ENCODE measurements at places on chromosomes 3 and 15.

- no peak for DNase-seq
These were observed 35.8 kb upstream of the UMPS start for GRCh38 chr3:124694486-124694885.

DNA sequence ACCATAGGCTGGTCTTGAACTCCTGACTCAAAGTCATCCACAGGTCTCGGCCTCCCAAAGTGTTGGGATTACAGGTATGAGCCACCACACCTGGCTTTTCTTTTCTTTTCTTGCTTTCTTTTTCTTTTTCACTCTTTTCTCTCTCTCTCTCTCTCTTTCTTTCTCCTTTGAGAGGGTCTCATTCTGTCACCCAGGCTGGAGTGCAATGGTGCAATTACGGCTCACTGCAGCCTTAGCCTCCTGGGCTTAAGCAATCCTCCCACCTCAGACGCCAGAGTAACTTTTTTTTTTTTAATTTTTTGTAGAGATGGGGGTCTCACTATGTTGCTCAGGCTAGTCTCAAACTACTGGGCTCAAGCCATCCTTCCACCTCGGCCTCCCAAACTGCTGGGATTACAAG is 133.1 kb upstream of the UBE2E1 start:
- no peak for DNase-seq

DNA sequence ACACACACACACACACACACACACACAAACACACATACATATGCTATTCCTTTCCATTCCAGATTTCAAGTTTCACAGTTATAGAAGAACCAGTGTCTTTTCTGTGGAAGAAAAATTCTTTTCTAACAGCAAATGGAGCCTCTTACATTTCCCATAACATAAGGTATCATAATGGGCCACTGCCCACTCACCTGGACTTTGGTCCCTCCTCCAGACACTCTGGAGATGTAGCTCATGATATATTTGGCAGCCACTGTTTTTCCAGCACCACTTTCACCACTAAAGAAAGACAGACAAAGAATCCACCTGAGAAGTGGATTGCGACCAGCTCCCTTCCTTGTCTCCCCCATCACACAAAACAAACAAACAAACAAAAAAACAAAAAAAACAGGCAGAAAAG is 29.8 kb downstream of the LDHAL6B start:
- DNase-seq = no peak

DNA sequence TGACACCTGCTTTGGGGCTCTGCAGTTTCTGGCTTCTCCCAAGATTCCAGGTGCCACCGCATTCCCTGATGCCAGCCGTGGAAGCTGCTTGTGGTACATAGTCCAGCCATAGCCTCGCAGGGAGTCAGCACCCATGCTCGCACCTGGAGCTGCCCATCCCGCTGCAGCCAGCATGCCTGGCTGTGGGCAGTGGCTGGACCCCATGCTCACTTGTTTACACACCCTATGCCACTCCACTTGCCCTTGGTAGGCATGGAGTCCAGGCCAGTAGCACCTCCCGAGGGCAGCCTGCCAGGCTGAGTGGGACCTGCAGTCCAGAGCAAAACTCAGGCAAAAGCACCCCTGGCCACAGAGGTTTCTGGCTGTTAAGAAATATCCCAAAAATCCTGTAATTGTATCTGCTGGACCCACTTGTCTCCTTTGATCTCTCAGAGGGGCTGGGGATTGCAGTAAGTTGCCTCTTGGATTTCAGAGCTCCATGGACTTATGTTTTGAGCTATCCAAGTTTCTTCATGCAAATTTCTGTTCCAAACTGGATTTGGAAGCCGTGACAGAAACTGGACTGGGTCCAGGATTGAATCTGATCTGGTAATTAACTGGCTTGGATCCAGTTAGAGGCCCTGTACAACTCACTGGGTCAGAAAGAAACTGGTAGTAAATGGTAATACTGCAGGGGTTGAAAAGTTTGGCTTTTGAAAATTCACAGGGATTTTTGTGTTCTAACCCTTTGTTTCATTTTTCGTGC is 149.3 kb downstream of the FMN1 start:
- DNase-seq = no peak

DNA sequence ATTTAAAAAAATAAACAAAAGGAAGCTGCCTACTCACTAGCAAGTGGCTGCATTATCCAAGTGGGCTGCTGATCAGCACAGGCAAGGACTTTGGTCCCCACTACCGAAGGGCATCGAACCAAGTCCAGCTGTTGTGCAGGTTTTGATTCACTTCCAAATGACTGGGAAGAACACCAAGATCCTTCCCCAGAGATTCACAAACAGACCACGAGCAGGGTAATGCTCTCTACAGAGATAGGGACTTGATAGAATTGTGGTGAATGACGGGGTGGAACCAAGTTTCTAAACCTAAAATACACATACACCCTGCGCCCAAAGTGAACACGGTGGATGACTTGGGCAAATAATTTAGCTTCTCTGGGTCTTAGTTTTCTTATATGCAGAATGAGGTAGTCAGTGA is 203.7 kb upstream of the ICE2 start:
- no peak for DNase-seq

- no peak for DNase-seq
These were observed 56.7 kb downstream of the PAK2 start for GRCh38 chr3:196796317-196796716.

DNA sequence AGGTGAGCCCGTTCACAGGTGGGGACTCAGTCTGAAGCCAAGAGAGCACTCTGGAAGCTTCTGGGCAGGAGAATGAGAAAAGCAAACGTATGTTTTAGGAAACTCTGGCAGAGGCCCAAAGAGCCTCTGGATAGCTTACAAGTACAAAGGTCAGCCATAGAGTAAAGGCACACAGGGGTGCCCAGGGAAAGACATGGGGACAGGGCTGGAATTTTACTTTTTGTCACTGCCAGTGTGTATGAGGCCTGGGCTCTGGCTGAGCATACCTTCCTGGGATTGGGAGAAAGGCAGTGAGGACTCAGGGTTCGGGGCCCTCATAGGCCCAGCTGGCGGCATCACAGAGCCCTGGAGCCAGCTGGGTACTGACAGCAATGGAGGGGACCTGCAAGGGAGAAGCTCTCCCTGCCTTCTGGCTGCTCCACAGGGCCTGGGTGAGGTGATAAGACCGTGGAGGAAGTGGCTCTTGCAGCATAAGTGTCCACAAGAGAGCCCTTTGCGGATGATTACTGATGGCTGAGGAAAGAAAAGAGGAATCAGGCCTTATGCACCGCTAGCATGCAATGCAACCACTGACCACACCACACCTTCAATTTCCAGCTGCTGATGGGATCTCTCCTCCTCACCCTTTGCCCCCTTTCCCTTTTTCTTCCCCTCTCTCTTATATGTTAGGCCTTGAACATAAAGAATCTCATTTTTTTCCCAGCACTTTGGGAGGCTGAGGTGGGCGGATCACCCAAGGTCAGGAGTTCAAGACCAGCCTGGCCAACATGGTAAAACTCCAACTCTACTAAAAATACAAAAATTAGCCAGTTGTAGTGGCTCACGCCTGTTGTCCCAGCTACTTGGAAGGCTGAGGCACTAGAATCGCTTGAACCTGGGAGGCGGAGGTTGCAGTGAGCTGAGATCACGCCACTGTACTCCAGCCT is 25.1 kb upstream of the BCL2L10 start:
- DNase-seq = no peak

GRCh38 chr3:138114988-138115971 is at the start of gene DZIP1L:
DZIP1L (minus strand) TSS chr3:138115608; CDS start chr3:138103971, 11,637 bp downstream.
- no peak for DNase-seq

GRCh38 chr3:84724877-84725276 is 233.9 kb upstream of the CADM2 start:
- no peak for DNase-seq

GRCh38 chr15:67741308-67741707 is 84.0 kb upstream of the SKOR1 start:
- DNase-seq = no peak

GRCh38 chr3:99532246-99532645 is 106.1 kb upstream of the COL8A1 start:
- DNase-seq = no peak

DNA sequence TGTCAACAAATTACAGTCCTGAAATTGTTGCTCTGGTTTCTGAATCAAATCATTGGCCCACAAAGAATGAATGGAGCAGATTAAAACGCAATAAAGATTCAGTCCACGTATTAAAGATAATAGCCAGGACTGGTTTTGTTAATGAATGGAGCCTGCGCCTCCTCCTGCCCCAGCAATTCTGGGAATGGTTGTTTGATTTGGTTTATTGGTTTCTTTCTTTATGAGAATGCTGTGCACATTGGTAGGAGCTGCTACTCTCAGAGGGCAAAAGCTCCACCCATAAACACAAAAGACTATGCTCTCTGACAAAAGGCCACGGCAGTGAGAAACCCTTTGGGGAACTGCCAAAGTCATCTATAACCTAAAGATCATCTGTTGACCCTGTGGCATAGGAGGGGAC is 261.1 kb downstream of the ABHD5 start:
- DNase-seq = no peak

GRCh38 chr3:105691633-105692032 is 177.2 kb downstream of the CBLB start:
- DNase-seq = no peak

DNA sequence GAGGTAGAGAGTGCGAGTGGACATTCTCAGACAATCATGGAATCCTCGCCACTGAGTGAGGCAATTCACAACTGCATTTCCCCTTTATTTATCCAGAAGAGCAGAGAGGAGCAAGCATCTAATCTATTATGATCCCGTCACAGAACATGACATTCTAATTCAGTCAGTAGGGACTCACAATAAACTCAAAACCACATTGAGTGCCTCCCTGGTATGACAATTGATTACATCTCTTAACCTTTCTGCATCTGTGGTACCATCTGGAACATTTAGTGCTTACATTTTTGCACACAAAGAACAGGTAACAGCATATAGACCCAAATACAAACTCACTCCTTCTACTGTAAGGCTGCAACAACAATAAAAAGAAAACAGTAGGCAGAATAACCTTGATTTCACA is 517.2 kb downstream of the GBE1 start:
- DNase-seq = no peak

GRCh38 chr3:12780751-12781150 is 15.7 kb upstream of the CAND2 start:
- DNase-seq = no peak

Measured in stimulated activated CD8-positive, alpha-beta memory T cell treated with anti-CD3 and anti-CD28 coated beads, Interleukin-2, amount 100 ng/mL, for 1 hour (primary cell).